ENCODE measurements at places on chromosomes 16 and 17. TPM values are rescaled to one million over a fixed set of nuclear protein-coding genes. Genes with fewer than 3 reads are reported as not detected.

Gene COG7
- 15.7 TPM for total RNA-seq

Gene TEX19
- total RNA-seq, result not detected

Gene RTN4RL1
- total RNA-seq, result 2.7 TPM

Gene RANBP10
- total RNA-seq, result 11.8 TPM

Gene RDM1
- not detected for total RNA-seq

Gene DNAH9
- not detected for total RNA-seq

Gene SENP3
- 28.9 TPM for total RNA-seq

Gene SYNGR3
- 0.19 TPM for total RNA-seq

Gene NFATC2IP
- total RNA-seq, result 22.4 TPM

Gene CDH11
- total RNA-seq, result 7.0 TPM

Gene STXBP4
- total RNA-seq, result 4.3 TPM

Gene PABPN1L
- not detected for total RNA-seq

Gene STAC2
- total RNA-seq, result 0.18 TPM

Gene DNASE1L2
- total RNA-seq, result 0.40 TPM

Gene SNX20
- total RNA-seq, result 0.56 TPM

Measured in heart left ventricle (tissue), 16 donors.